ENCODE measurements at places on chromosomes 2 and 18. TPM values are rescaled to one million over a fixed set of nuclear protein-coding genes. Genes with fewer than 3 reads are reported as not detected.

- no peak overlapping the region for H3K27ac ChIP-seq
- DNase-seq = no peak
- H3K36me3 ChIP-seq = no peaks in the 10 kb centered on the region
- H3K4me3 ChIP-seq = no peak overlapping the region
- no peaks in the 10 kb centered on the region for H3K4me1 ChIP-seq
- no peaks in the 10 kb centered on the region for H3K27me3 ChIP-seq
Observed at GRCh38 chr18:43606795-43607194, 329.5 kb upstream of the SYT4 start.

DNA sequence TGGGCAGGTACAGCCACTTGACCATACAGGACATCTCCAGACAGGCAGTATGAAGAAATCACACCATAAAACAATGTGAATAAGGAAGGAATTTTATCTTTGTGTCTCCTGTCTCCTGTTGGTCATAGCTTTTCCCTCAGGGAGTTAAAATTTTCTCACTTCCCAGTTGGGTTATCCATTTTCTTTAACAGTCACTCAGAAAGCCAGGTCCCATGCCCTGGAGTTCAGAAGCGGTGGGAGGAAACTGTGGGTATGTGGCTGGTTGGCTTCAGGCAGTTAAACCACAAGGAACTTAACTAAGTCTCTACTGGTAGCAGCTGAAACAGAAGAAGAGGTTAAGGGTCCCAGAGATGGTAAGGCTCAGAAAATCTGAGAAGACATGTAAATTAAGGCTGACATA lies 6.5 kb upstream of the SMAD2 start:
- peaks cover 3% of the 10 kb centered on the region for H3K4me1 ChIP-seq
- H3K36me3 ChIP-seq = no peaks in the 10 kb centered on the region
- no peak for DNase-seq

GRCh38 chr2:97740590-97741182 lies 27.3 kb downstream of the ZAP70 start:
- peak; percentile 66 for DNase-seq
- peaks cover 65% of the 10 kb centered on the region for H3K36me3 ChIP-seq
- H3K27ac ChIP-seq = peak overlapping the region; percentile 59
- H3K4me3 ChIP-seq = no peak overlapping the region

DNA sequence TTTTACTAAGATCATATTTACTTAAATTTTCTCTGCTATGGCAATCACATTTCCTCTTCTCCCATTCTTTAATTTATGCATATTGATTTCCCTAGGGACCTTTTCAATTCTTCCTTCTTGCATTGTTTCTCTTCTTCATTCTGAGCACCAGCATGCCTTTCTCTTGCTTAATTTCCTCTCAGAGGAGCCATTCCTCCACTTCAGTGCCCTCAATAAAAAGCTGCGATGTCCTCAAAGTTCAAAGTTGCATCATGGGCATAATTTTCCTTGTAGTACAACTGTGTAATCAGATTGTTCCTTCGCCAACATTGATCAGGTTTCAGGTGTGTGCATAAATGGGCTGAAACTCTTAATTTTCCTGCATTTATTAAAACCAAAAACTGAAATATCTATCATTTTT lies 21.8 kb upstream of the CD226 start:
- DNase-seq = no peak
- no peak overlapping the region for H3K4me3 ChIP-seq
- H3K27me3 ChIP-seq = no peaks in the 10 kb centered on the region
- peaks cover 2% of the 10 kb centered on the region for H3K36me3 ChIP-seq
- H3K4me1 ChIP-seq = peaks cover 18% of the 10 kb centered on the region

GRCh38 chr2:207419331-207419730 lies 110.4 kb upstream of the CREB1 start:
- peaks cover 7% of the 10 kb centered on the region for H3K27me3 ChIP-seq
- no peaks in the 10 kb centered on the region for H3K36me3 ChIP-seq
- DNase-seq = no peak
- H3K27ac ChIP-seq = no peak overlapping the region
- no peak overlapping the region for H3K4me3 ChIP-seq
- peaks cover 6% of the 10 kb centered on the region for H3K4me1 ChIP-seq

- peaks cover 5% of the 10 kb centered on the region for H3K27me3 ChIP-seq
- H3K4me3 ChIP-seq = no peak overlapping the region
- no peaks in the 10 kb centered on the region for H3K36me3 ChIP-seq
- DNase-seq = no peak
Observed at GRCh38 chr2:3745920-3746319, 42.5 kb downstream of the DCDC2C start.

- peaks cover 13% of the 10 kb centered on the region for H3K27me3 ChIP-seq
Observed at GRCh38 chr2:200146501-200146900, 160.0 kb upstream of the SPATS2L start.

DNA sequence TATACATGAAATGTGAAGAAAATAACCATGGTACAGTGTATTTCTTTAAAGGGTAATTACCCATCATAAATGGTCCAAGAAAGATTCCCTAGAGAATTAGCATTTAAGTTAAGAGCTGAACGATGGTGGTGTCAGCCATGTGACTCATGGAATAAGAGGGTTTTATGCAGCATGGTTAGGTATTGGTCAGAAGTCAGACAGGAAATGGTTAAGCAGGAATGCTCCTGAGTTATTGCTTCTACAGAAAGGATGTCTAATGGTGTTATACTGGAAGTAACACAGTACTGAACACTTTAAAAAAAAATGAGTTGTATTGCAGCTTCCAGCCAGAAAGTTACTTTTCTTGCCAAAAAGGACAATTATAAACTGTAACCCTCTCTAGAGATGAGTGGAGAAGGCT lies 72.7 kb upstream of the UBE2E3 start:
- no peak overlapping the region for H3K27ac ChIP-seq
- H3K4me3 ChIP-seq = no peak overlapping the region
- H3K27me3 ChIP-seq = peaks cover 4% of the 10 kb centered on the region
- no peaks in the 10 kb centered on the region for H3K36me3 ChIP-seq
- H3K4me1 ChIP-seq = no peaks in the 10 kb centered on the region

GRCh38 chr2:177638507-177638906 lies 245.9 kb downstream of the AGPS start:
- no peak overlapping the region for H3K4me3 ChIP-seq
- H3K27ac ChIP-seq = no peak overlapping the region
- DNase-seq = no peak
- no peaks in the 10 kb centered on the region for H3K4me1 ChIP-seq
- H3K27me3 ChIP-seq = peaks cover 3% of the 10 kb centered on the region

GRCh38 chr2:154402213-154402612 lies 296.3 kb upstream of the KCNJ3 start:
- no peak overlapping the region for H3K27ac ChIP-seq
- H3K4me3 ChIP-seq = no peak overlapping the region

GRCh38 chr18:12391487-12392165 lies 14.6 kb upstream of the AFG3L2 start:
- H3K4me1 ChIP-seq = no peaks in the 10 kb centered on the region
- H3K36me3 ChIP-seq = no peaks in the 10 kb centered on the region
- H3K27ac ChIP-seq = no peak overlapping the region
- H3K4me3 ChIP-seq = no peak overlapping the region
- peaks cover 4% of the 10 kb centered on the region for H3K27me3 ChIP-seq

- peaks cover 5% of the 10 kb centered on the region for H3K36me3 ChIP-seq
- H3K27ac ChIP-seq = no peak overlapping the region
- DNase-seq = no peak
- peaks cover 55% of the 10 kb centered on the region for H3K4me1 ChIP-seq
- H3K4me3 ChIP-seq = no peak overlapping the region
Observed at GRCh38 chr2:168482269-168482668, 26.2 kb downstream of the CERS6 start.

GRCh38 chr18:54388203-54389142 lies 30.8 kb downstream of the C18orf54 start:
- H3K4me1 ChIP-seq = peaks cover 9% of the 10 kb centered on the region
- DNase-seq = peak; percentile 68
- H3K27ac ChIP-seq = no peak overlapping the region
- no peak overlapping the region for H3K4me3 ChIP-seq
- H3K36me3 ChIP-seq = no peaks in the 10 kb centered on the region
- H3K27me3 ChIP-seq = peaks cover 13% of the 10 kb centered on the region

- peaks cover 7% of the 10 kb centered on the region for H3K4me1 ChIP-seq
- H3K27ac ChIP-seq = no peak overlapping the region
- H3K27me3 ChIP-seq = no peaks in the 10 kb centered on the region
- H3K4me3 ChIP-seq = no peak overlapping the region
Observed at GRCh38 chr2:45950606-45951005, 299.1 kb downstream of the PRKCE start.

GRCh38 chr2:238797537-238797936 lies 50.3 kb upstream of the TWIST2 start:
- DNase-seq = no peak
- no peak overlapping the region for H3K27ac ChIP-seq
- H3K27me3 ChIP-seq = peaks cover 12% of the 10 kb centered on the region
- no peak overlapping the region for H3K4me3 ChIP-seq
- H3K4me1 ChIP-seq = no peaks in the 10 kb centered on the region

GRCh38 chr2:69188182-69188900 lies 175.4 kb downstream of the ANTXR1 start:
- DNase-seq = no peak
- no peak overlapping the region for H3K4me3 ChIP-seq
- peaks cover 7% of the 10 kb centered on the region for H3K27me3 ChIP-seq

GRCh38 chr18:63585988-63586387 lies 1.2 kb upstream of the SERPINB13 start:
- no peak overlapping the region for H3K27ac ChIP-seq
- H3K27me3 ChIP-seq = peaks cover 2% of the 10 kb centered on the region
- DNase-seq = no peak
- no peaks in the 10 kb centered on the region for H3K36me3 ChIP-seq
- H3K4me1 ChIP-seq = no peaks in the 10 kb centered on the region
- no peak overlapping the region for H3K4me3 ChIP-seq

ONECUT2 gene
- total RNA-seq = not detected

CREG2 gene
- total RNA-seq = not detected

PAX8 gene
- total RNA-seq = 0.63 TPM

DTNA gene
- total RNA-seq = 0.40 TPM

IL36RN gene
- not detected for total RNA-seq

SYT4 gene
- total RNA-seq = not detected

CPO gene
- not detected for total RNA-seq

COX7A2L gene
- 115 TPM for total RNA-seq

Measured in activated CD8-positive, alpha-beta T cell treated with anti-CD3 and anti-CD28 coated beads for 36 hours (primary cell).